AG08395 (cell line): ENCODE measurements at places on chromosomes 4 and X.

GRCh38 chrX:109939498-109939897 lies 63.4 kb upstream of the TMEM164 start:
- DNase-seq, result no peak

GRCh38 chrX:101659601-101660063 lies at the start of gene ARMCX2:
ARMCX2 (minus strand) TSS chrX:101659850; CDS start chrX:101657588, 2,262 bp downstream.
- DNase-seq, result peak; percentile 74

DNA sequence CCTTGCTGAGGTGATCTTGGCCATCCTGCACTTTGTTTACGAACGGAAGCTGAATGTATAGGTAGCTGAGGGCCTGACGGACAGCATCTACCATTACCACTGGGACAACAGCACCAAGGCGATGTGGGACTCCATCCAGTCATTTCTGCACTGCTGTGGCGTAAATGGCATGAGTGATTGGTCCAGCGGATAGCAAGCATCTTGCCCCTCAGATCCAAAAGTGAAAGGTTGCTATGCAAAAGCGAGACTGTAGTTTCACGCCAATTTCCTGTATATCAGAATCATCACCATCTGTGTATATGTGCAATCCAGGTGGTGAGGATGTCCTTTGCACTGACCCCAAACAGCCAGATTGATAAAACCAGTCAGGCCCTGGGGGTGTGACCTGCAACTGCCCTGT lies 4.2 kb upstream of the PYURF start:
- DNase-seq, result no peak

- peak; percentile 28 for DNase-seq
These were observed 13.3 kb downstream of the SLC2A9 start for GRCh38 chr4:10007793-10008608.
